CD4-positive, alpha-beta T cell treated with Interleukin-1 beta for 1 hour (primary cell): ENCODE measurements at places on chromosomes 4 and X.

DNA sequence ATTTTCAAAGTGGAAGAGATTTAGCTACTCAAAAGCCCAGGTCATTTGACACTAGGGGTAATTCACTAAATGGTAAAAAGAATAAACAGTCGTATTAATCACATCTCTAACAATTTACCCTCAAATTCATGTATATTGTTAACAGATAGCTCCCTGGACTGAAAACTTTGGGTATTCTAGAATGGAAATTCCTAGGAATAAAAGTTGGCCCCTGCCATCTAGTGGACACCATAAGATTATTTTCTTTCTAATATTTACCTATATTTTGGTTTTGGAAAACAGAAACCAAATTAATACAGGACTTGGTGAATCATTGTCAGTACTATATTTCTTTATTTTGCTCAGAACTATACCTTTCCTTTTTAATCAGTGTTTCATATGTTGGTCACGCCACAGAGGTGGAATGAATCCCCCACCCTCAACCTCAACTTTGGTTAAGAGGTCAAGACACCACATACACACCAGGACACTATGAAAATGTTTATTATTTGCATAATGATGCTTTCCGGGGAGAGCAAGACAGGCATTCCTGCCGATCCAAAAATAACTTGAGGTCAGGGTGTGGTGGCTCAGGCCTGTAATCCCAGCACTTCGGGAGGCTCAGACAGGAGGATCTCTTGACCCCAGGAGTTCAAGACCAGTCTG is 96.2 kb upstream of the APOOL start:
- DNase-seq = no peak

GRCh38 chr4:119735165-119735651 is 106.6 kb upstream of the PDE5A start:
- DNase-seq = no peak

- DNase-seq = no peak
Measured at GRCh38 chr4:28093071-28093470, 1232.4 kb downstream of the STIM2 start.

GRCh38 chrX:51456814-51457213 is 39.6 kb downstream of the NUDT11 start:
- DNase-seq = no peak

DNA sequence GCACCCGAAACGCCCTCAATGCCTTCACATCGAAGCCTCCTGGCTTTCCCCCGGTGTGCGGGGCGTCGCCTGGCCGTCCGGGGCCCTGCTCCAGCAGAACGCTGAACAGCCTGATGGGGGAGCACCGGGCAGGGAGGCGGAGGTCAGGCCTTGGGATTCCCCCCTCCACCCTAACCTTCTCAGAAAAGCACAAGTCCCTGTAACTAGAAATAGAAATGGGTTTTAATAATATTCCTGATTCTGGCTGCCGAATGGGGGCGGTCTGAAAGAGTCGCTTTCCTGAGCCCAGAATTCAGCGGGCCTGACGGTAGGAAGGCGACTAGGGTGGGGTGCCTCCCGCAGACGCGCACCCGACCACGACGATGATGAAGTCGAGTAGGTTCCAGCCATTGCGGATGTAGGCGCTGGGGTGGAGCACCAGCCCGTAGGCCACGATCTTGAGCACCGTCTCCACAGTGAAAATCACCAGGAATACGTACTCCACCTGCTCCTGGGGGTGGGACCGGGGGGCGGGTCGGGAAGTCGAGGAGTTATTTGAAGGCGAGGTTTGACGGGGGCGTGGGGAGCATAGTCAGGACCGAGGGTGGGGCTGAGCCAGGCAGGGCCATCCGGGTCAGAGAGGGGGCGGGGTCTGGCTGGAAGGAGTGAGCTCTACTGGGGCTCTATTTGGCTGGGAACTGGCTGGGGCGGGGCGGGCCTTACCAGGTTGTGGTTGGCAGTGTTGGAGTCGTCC is 2.5 kb downstream of the CACNA1F start:
- DNase-seq = peak; percentile 71

DNA sequence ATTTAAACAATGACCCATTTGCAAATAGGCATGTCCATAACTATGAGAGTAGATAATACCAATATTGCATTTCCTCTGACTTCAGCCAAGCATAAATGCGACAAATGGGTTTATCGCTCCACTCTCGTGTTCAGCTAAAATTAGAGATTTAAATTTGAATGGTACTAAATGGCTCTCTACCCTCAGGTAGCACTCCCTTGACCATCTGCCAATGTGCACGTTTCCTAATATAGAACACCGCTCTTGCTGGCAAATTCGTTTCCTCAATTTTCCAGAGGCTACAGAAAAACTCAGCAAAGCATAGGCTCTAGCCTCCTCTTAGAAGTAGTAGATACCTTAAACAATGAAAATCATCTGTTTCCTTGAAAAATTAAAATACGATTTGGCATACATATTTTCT is 251.6 kb downstream of the ADGRA3 start:
- DNase-seq = no peak

- no peak for DNase-seq
Measured at GRCh38 chr4:153789741-153790499, 1.0 kb upstream of the SFRP2 start.

DNA sequence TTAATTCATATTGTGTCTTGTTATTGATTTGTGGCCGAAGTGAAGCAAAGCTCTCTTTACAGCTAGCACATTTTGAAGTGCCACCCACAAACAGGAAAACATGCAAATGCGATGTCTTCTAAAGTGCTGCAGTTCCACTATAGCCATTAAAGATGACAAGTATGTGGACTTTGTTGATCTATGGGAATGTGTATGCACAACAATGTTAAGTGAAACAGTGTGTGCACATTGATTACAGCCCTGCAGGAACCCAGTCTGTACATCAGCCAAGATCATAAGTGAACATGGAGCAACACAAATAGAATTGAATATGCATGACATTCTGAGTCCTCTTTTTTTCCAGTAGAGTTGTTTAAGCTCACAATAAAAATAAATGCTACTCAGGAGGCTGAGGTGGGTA is 43.0 kb downstream of the TFDP3 start:
- no peak for DNase-seq

DNA sequence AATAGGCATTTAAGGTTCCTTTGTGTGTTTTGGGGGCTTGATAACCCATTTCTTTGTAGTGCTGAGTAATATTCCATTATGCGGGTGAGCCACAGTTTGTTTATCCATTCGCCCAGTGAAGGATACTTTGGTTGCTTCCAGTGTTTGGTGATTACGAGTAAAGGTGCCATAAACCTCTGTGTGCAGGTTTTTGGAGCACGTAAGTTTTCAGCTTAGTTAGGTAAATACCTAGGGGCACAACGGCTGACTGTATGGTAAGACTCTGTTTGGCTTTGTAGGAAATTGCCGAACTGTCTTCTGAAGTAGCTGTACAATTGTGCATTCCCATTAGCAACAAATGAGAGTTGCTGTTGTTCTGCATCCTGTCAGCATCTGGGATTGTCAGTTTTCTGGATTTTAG is 3.8 kb upstream of the TBL1X start:
- no peak for DNase-seq

DNA sequence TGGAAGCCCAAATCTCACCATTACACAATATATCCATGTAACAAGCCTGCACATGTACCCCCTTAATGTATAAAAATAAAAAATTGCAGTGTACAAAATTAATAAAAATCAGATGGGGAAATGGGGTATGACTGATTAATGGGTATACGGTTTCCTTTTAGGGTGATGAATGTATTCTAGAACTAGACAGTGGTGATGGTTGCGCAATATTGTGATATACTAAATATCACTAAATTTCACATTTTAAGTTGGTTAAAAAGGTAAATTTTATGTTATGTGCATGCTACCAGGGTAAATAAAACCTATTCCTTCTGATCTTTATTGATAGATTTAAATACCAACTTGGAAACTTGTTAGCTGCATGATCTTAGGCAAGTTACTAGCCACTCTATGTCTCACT is 129.4 kb downstream of the SPANXA1 start:
- DNase-seq = no peak

DNA sequence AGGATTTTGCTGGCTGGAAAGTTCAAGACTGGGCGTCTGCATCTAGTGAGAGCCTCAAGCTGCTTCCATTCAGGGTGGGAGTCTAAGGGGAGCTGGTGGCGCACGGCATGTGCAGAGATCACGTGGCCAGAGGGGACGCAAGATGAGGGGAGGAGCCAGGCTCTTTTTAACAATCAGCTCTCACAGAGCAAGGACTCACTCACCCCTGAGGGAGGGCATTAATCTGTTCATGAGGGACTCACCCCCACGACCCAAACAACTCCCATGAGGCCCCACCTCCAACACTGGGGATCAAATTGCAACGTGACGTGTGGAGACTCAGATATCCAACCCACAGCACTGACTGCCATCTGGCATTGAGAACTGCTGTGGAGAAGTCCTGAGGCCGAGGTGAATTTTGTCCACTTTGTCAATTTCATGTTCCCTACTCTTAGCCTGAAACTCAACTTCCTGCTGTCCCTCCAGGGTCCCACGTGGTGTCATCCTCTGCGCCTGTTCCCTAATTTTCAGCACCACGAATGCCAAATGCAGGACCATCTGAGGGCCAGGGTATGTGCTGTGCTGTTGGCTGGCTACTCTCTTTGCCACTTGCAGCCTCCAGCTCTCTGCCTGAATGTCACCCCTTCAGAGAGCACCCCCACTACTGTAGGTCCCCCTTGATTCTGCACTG is 5.6 kb downstream of the ZFP92 start:
- no peak for DNase-seq

DNA sequence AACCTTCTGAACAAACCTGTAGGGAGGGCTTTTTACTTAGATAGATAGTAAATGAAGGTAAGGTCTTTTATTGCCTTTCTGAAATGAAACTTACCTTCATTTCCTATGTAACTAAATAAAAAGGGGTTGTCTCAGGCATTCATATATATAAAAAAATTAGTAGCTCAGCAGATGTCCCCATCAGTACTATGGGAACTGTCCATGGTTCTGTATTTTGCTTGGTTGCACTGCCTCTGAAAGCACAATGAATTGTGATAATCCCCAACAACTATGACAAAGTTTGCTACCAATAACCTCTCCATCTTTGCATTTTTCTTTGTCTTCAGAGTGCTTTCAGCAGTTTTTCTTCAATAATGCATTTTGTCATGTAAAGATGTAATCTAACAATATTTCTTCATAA is 222.4 kb downstream of the SLIT2 start:
- no peak for DNase-seq
